Muscle of leg (tissue), 16 donors: ENCODE measurements at places on chromosomes 7 and 10. TPM values are rescaled to one million over a fixed set of nuclear protein-coding genes. Genes with fewer than 3 reads are reported as not detected.

The OR6V1 gene
- polyA plus RNA-seq, result not detected

The GDF2 gene
- not detected for polyA plus RNA-seq

The DYDC2 gene
- not detected for polyA plus RNA-seq

The MMD2 gene
- 0.09 TPM for polyA plus RNA-seq

The TAS2R4 gene
- polyA plus RNA-seq, result 0.26 TPM

The VAX1 gene
- polyA plus RNA-seq, result not detected

The DENND2A gene
- 55.9 TPM for polyA plus RNA-seq

The AUTS2 gene
- 38.9 TPM for polyA plus RNA-seq

The HECW1 gene
- 0.32 TPM for polyA plus RNA-seq

The RASA4B gene
- 7.1 TPM for polyA plus RNA-seq

The SLC13A4 gene
- 1.9 TPM for polyA plus RNA-seq

The GPR158 gene
- 0.09 TPM for polyA plus RNA-seq

The LRRC4 gene
- 3.0 TPM for polyA plus RNA-seq

The SPDYE5 gene
- 1.4 TPM for polyA plus RNA-seq

The GRM3 gene
- polyA plus RNA-seq, result 0.09 TPM

The LOXL4 gene
- polyA plus RNA-seq, result 9.9 TPM

The KLF14 gene
- 1.1 TPM for polyA plus RNA-seq

The GIMAP2 gene
- 6.7 TPM for polyA plus RNA-seq

The GPR15LG gene
- polyA plus RNA-seq, result not detected

The GRID2IP gene
- polyA plus RNA-seq, result 0.18 TPM

The OR9A2 gene
- polyA plus RNA-seq, result not detected

The PIP4K2A gene
- polyA plus RNA-seq, result 15.4 TPM

The NEURL1 gene
- polyA plus RNA-seq, result 16.7 TPM

The SPDYE11 gene
- 0.12 TPM for polyA plus RNA-seq

The FGF8 gene
- 1.9 TPM for polyA plus RNA-seq

The UBN2 gene
- 7.2 TPM for polyA plus RNA-seq

The CDK14 gene
- 21.3 TPM for polyA plus RNA-seq

The MGAM2 gene
- polyA plus RNA-seq, result 0.06 TPM

The TDRD1 gene
- 0.23 TPM for polyA plus RNA-seq

The ATOH7 gene
- 0.11 TPM for polyA plus RNA-seq

The UNCX gene
- polyA plus RNA-seq, result not detected

The OPALIN gene
- polyA plus RNA-seq, result not detected

The ACSM6 gene
- polyA plus RNA-seq, result not detected

The BAIAP2L1 gene
- polyA plus RNA-seq, result 7.0 TPM

The RAB19 gene
- not detected for polyA plus RNA-seq

The BTAF1 gene
- 22.2 TPM for polyA plus RNA-seq

The ABCB4 gene
- 0.26 TPM for polyA plus RNA-seq

The CDH23 gene
- polyA plus RNA-seq, result 3.5 TPM

The HNRNPH3 gene
- 197 TPM for polyA plus RNA-seq

The EBF3 gene
- polyA plus RNA-seq, result 52.8 TPM

The CUL1 gene
- 50.9 TPM for polyA plus RNA-seq

The PLXNA4 gene
- 2.1 TPM for polyA plus RNA-seq

The CRYGN gene
- 0.41 TPM for polyA plus RNA-seq

The MMRN2 gene
- polyA plus RNA-seq, result 17.9 TPM

The CNTNAP2 gene
- 8.3 TPM for polyA plus RNA-seq
